ENCODE measurements at places on chromosomes 4 and X.

GRCh38 chrX:24658421-24658820 is 11.3 kb upstream of the PCYT1B start:
- no peak for DNase-seq

GRCh38 chr4:14726877-14727361 is 275.4 kb upstream of the CPEB2 start:
- DNase-seq, result no peak

GRCh38 chrX:28491941-28492340 is 95.3 kb upstream of the IL1RAPL1 start:
- no peak for DNase-seq

DNA sequence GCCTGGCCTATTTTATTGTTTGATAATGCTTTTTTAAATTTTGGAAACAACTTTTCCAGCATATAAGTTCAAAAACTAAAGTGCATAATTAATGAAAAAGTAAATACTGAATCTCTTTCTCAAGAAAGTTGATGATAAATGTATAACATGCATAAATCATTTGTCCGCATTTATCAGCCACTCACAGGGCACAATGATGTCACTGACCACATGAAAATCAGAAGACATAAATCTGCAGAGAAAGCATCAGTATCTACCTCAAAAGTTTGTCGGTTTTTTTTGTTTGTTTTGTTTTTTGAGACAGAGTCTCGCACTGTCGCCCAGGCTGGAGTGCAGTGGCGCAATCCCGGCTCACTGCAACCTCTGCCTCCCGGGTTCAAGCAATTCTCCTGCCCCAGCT is 5.5 kb upstream of the HPRT1 start:
- DNase-seq, result no peak

GRCh38 chrX:44299177-44299576 is 44.3 kb downstream of the EFHC2 start:
- DNase-seq, result no peak

DNA sequence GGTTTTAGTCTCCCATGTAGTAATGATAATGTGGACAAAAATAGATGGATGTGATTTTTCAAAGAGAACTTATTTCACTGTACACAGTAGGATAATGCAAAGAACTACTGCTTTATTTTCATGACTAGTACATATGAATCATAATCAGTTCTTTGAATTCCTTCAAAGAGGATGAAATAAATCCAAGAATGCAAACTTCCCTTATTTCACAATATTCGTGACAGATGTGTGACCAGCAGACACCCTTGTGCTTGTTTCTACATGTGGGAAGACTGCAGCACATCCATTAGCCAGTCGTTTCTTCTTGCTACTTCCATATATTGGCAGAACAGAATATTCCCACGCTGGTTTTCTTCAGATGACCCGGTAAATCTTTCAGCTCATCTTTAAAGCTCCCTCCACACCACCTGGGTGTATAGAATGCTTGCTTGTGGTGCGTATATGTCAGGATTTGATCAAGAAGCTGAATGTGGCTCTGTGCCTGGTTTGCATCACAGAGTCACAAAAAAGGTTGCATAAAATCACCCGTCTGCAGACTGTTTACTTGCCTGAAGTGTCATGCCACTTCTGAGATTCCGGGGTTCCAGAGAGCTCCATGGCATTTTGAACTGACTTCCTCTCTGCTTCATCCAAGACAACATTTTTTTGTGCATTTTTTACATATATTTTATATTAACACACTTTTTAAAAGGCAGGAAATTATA is 47.7 kb upstream of the FAT4 start:
- no peak for DNase-seq

GRCh38 chr4:91621446-91621845 is 682.3 kb upstream of the GRID2 start:
- no peak for DNase-seq

DNA sequence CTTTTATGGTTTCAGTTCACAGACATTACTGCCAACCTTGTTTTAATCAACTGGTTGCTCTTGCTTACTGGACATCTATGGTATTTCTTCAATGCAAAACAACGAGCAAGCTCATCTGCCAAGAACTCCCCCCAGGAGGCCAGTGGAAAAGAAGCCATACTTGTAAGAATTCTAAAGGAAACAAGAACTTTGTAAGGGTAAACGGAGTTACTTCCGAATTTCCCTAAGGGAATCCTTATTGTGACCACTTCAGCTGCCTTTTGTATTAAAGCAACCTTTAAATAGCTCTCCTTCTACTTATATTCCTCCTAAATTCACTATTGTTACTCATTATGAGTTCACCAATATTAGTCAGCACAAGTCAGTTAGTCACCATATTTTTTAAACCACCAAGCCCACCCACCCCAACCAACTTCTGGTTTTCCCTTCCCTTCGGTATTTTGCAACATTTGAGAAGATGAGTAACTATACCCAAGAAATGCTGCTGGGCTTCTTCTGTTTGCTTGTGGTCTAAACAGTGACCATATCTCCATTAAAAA is 602.8 kb upstream of the DIPK2B start:
- no peak for DNase-seq

DNA sequence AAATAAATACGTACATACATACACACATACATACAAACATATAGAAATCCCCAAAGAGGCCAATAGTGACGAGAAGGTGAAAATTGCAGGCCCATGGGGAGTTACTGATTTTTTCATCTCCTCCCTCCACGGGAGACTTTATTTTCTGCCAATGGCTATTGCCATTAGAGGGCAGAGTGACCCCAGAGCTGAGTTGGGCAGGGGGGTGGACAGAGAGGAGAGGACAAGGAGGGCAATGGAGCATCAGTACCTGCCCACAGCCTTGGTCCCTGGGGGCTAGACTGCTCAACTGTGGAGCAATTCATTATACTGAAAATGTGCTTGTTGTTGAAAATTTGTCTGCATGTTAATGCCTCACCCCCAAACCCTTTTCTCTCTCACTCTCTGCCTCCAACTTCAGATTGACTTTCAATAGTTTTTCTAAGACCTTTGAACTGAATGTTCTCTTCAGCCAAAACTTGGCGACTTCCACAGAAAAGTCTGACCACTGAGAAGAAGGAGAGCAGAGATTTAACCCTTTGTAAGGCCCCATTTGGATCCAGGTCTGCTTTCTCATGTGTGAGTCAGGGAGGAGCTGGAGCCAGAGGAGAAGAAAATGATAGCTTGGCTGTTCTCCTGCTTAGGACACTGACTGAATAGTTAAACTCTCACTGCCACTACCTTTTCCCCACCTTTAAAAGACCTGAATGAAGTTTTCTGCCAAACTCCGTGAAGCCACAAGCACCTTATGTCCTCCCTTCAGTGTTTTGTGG is 180.7 kb downstream of the AR start:
- no peak for DNase-seq

DNA sequence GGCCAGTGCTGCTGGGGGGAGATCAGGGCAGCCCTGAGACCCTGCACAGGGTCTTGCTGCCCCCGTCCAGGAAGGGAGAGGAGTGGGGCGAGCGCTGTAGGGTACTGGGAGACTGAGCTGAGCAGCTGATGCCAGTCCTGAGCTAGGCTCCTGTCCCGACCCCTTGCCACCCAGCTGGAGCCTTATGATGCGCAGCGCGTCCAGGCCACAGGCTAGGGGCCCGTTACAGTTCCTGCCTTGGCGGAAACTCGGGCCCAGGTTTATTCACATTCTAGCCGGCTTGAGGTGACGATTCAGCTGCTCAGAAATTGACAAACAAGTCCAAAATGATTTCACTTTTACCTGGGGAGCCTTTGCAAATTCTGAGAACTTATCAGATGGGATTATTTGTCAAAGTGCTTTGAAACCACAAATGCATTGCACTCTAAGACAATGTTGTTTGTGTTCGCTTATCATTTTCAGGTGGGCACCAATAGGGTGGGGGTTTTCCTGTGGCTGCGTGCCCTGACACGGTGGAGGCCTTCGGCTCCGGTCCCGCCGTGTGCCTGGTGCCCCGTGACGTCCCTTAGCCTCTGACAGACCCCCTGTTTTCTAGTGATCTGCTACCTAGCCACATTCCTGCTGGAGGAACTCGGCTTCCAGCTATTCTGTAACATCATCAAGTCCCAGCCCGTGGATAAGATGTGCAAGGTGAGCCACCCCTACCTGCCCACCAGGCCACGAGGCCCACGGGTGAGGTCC is 18.9 kb downstream of the CFAP99 start:
- DNase-seq, result no peak

DNA sequence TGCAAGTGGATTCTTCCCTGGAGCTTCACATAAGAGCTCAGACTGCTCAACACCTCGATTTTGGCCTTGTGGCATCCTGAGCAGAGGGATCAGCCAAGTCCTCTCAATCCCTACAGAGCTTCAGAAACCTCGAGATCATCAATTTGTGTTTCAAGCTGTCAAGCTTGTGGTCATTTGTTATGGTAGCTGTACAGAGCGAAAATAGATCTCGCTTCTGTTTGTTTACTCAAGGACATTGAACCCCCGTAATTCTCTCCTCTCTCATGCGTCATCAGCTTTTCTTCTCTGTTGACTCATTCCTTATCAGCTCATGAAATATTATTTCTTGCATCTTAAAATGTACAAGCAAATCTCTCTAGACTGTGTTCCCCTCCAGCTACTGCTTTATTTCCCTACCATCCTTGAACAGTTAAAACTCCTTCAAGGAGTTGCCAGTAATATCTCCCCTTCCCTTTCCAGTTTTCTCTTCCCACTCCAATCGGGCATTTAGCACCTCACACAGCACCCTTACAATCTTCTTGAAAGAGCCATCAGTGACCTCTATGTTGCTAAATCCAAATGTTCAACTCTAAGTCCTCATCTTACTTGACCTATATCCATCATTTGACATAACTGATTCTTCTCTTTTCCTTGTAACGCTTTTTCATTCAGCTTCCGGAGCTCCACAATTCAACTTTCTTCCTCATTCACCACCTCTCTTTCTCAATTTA is 106.2 kb upstream of the FAT1 start:
- no peak for DNase-seq

DNA sequence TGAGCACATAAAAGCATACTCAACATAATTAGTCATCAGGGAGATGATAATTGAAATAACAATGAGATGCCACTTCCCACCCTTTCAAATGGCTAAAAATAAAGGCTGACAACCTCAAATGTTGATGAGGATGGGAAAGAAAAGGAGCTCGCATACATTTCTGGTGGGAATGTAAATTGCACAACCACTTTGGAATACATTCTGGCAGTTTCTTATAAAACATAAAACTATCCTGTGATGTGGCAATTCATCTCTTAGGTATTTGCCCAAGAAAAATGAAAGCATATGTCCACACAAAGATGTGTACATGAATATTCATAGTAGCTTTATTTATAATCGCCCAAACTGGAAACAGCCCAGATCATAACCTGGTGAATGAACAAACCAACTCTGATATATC is 687 bp upstream of the ZNF275 start:
- no peak for DNase-seq

DNA sequence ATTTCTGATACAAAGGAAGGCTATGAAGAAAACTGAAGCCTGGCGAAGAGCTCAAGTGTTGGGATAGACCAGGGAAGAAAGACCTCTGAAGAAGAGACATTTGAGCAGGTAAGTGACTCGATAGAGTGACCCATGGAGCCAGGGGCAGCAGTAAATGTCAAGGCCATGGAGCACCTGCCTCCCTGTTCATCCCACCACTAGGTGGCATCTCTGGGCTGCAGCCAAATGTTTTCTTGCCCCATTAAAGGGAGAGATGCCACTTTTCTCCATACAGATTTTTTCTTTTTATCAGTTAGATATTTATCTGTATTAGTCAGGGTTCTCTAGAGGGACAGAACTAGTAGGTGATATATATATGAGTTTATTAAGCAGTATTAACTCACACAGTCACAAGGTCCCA is 4.9 kb upstream of the ZNF81 start:
- no peak for DNase-seq

DNA sequence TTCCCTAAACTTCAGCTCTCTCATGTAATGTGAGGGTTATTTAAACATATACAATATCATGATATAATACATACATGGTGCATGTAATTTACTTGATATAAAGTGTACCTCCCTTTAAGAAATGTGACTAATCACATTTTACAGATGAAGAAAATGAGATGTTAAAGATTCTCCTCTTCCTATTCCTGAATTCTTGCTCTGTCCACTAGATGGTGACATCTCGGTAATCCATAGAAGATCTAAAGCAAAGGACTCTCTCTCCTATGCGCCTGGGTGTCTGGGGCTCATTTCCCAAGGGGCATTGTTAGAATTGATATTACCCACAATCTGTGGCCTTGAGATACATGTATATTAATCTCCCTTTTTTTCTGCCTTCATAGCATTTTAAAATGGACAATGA is 804.9 kb downstream of the RAB28 start:
- DNase-seq, result no peak

GRCh38 chr4:25896776-25897539 is 17.1 kb upstream of the SMIM20 start:
- no peak for DNase-seq

GRCh38 chr4:84221704-84222103 is 277.4 kb downstream of the NKX6-1 start:
- DNase-seq, result no peak

DNA sequence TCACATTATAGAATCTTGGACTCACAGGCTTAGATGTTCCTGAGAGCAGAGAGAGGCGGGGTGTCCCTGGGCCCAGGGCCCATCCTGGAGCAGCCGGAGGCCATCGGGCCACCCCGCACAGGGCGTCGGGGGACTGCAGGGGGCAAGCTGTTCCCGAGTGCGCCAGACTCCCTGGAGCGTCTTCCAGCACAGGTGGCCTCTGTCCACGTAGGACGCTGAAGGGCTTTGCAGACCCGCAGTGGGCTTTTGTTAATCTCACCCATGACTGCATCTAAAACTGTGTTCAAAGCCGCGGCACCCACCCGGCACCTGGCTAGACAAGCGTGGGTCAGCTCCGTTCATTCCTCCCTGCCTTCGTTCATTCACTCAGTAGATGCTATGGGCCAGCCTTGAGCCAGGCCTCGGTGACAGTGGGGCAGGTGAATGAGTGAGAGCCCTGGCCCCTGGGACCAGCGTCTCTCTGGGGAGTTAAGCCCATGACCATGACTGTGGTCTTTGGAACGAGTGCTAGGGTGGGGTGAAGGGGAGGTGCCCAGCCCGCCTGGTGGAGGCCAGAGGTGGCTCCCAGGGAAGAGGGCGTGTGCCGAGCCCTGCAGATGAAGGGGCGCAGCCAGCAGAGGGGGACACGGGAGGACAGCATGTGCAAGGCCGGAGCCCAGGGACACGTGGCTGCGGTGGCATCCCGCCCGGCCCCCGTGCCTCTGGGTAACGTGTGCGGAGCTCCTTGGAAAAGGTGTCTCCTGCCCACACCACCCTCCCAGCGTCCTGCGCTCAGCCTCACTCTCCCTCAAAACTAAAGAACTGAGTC is 98.3 kb downstream of the HMX1 start:
- DNase-seq, result no peak

GRCh38 chr4:18754180-18754579 is 732.6 kb upstream of the LCORL start:
- no peak for DNase-seq

- no peak for DNase-seq
These were observed 137.2 kb downstream of the STPG2 start for GRCh38 chr4:98006060-98006459.

DNA sequence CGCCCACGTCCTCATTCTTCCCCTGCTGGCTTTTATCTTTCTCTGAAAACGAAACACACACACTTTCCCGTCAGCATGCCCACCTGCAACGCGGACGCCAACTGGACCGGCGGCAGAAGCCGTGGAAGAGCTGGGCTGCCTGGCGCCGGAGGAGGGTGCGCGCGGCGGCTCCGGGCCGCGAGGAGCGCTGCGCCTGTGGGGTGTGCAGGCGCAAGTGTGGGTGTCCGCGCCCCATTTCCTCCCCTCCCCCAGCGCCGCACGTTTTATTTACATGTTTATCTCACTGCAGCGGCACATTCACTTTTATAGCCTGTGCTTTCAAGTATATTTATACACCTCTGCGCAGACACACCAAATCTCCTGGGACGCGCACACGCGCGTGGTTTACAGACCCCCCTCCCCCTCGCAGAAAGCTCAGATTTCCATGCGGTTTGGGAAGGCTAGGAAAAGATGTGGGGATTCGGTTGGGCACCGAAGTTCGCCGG is 1.5 kb downstream of the PITX2 start:
- no peak for DNase-seq

Data from caudate nucleus (tissue), 63 donors.